Ovary (tissue), 10 donors: ENCODE measurements at places on chromosomes 3 and 15.

DNA sequence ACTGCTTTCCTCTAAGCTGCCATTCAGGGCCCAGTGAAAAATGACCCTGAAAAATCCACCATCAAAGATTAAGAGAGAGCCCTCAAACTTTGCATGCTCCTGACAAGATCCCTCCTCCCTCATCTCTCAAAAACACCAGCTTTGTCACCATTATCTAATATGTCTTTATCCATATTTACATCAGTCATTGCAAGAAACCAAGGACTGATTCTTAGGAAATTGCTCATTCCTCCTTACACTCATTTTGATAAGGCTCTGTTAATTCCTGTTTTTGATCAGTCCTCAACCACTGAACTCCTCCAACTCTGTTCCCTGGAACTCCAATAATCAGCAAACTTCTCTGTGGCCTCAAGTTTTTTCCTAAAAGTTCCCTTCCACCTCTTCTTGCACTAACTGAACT lies 51.8 kb downstream of the CD200 start:
- no peak for DNase-seq

DNA sequence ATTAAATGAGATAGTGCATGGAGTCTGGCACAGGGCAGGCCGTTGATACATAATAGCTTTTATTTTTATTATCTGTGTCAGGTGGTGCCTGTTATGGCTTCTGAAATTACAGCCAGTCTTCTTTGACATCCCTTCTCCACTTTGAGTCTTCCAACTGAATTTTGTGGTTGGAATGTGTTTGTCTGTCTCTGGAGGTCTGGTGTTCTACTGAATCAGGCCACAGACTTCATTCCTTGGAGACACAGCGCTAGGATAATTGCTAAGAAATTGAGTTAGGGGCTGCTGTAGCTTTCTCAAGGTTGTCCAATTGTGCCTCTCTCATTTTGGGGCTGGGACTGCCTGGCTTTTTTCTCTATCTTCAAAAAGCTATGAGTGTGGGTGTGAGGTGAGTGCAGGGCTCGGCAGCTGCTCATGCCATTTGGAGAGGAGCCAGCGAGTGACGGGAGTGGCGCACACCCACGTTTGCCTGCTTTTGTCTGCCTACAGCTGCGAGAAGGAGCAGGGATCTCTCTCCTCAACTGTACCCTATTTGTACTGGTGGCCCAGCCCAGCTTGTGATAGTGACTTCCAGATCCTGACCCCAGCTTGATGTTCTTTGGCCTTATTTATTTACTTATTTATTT lies 49.8 kb upstream of the SYN2 start:
- DNase-seq = peak; percentile 29

GRCh38 chr3:169945313-169945712 lies 21.3 kb upstream of the SEC62 start:
- DNase-seq = no peak

GRCh38 chr3:82761858-82762257 lies 1000.4 kb upstream of the GBE1 start:
- no peak for DNase-seq

GRCh38 chr3:66778777-66779176 lies 219.3 kb upstream of the KBTBD8 start:
- DNase-seq = no peak

DNA sequence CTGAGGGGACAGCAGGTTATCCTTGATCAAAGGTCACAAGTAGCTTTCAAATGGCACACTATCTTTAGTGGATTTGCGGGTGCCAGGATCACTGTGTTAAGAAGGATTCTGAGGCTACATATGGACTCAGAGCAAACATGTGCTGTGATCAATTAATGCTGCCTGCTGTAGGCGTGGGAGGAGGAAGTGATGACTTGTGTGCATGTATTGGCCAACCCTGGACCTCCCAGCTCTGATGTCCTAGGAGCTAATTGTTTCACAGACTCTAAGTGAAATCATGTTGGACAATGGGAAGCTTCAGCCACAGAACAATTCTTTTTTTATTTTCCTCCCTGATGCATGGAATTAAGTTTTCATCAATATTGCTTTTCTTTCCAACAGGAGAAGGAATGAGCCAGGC lies 24.4 kb downstream of the FAH start:
- DNase-seq = no peak

DNA sequence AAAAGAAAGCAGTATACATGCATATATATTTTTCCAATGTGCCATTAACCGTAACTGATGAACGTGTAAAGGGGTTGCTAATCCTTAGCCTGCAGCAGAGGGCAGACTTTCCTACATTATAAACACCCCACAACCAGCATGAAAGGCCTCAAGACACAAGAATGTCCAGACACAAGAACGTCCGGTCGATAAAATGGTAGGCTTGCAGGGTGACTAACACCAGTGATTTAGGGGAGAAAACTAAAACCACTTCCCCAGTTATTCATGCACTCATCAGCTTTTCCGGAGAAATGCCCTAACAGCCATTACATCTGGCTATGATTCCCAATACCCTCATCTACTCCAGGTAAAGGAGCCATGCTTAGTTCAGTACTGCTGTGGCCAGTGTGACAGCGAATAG lies 57.4 kb downstream of the LRTM1 start:
- DNase-seq = no peak

GRCh38 chr3:107662124-107662507 lies 139.4 kb downstream of the BBX start:
- DNase-seq = peak; percentile 41

GRCh38 chr3:5607581-5607980 lies 420.1 kb downstream of the EDEM1 start:
- DNase-seq = no peak

DNA sequence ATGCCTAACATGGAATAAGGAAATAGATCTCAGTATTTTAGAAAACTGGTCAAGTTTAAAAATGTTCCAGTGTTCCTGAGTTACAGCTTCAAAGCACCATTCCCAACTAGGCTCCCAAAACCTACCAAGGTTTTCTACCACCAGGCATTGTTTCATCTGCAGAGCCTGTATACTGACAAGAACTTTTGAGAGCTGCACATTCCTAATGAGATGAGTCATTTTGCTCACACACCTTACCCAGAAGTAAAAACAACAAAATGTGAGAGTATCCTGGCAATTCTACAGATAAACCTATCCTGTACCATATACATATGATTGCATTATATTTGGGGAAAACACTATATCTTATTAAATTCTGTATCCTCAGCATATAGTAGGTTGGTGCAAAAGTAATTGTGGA lies 90.7 kb downstream of the ATP8B4 start:
- DNase-seq = no peak

GRCh38 chr15:46714950-46715349 lies 1002.4 kb upstream of the SEMA6D start:
- no peak for DNase-seq

GRCh38 chr3:129989414-129989813 lies 14.9 kb downstream of the TRH start:
- DNase-seq = no peak

GRCh38 chr3:145170121-145170520 lies 990.9 kb downstream of the PLOD2 start:
- no peak for DNase-seq

GRCh38 chr3:155941354-155941753 lies 70.9 kb downstream of the GMPS start:
- DNase-seq = no peak

DNA sequence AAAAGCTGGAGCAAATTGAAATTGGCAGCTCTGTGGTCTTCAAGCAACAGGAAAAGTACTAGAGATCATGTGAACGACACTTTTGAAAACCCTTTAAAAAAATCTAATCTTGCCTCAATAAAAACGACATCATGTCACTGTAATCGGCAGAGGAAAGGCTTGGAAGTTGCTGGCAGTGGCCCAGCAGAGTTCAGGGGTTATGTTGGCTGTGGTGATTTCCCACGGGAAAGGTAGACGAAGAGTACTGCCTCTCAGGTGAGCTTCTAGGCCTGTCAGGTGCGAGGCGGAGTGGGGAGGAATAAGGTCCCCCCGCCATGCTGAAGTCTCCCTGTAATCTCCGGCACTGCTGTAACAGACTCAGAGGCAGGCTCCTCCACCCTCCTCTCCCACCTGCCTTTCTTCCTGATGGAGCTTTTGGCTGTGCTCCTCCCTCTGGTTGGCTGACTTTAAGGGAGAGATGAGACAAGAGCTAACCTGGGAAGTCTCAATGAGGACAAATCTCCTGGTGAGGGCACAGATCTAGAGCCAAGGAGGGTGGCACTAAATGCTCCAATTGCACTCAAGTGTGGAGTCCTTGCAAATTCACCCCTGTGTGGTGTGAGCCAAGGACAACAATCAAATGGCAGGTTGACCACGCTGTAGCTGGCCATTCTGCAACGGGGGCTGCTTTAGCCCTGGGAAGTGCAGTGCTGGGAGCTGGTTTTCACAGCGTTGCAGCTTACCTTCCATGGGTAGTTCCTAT lies 18.7 kb upstream of the HES1 start:
- DNase-seq = no peak

DNA sequence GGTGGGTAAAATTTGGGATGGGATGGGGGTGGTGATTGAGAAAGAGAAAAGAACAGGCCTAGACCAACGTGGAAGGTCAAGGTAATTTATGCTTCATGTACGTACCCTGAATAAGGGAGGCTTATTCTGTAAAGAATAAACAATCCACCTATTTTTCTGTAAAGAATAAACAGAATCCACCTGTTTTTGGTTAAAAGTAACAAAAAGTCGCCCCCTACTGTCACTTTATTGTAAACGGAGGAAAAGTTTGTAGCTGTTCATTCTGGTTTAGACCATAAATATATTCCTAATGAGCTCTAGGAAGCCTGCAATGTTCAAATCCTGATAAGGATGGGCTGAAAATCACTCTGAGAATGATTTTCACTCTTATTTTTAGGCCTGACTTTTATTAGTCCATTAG lies 23.5 kb upstream of the SQOR start:
- DNase-seq = no peak

- DNase-seq = no peak
Measured at GRCh38 chr15:40990080-40990479, 36.8 kb downstream of the CHAC1 start.

DNA sequence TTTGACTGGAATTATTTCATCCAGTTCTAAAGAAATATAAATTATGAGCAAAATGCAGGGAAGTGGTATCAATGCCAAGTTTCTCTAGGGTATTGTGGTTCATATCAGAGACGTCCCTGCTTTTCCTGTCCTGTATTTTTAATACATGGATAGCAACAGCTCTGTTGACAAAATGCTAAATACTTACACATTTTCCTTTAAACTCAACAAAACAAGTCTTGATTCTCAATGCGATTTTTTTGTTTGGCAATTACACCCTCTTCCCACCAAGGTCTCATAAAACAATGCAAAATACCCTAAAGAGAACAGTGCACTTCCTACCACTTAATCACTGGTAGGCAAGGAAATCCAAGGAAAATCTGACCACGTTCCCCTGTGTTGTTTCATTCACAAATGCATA lies 120.0 kb downstream of the DUT start:
- DNase-seq = no peak

GRCh38 chr15:89888214-89888804 lies 5.5 kb downstream of the AP3S2 start:
- DNase-seq = no peak

GRCh38 chr3:64773137-64773536 lies 85.3 kb upstream of the ADAMTS9 start:
- no peak for DNase-seq

- DNase-seq = no peak
Measured at GRCh38 chr3:18864933-18865731, 283.2 kb upstream of the KCNH8 start.

GRCh38 chr3:38257583-38257982 lies 8.0 kb upstream of the SLC22A13 start:
- DNase-seq = no peak

DNA sequence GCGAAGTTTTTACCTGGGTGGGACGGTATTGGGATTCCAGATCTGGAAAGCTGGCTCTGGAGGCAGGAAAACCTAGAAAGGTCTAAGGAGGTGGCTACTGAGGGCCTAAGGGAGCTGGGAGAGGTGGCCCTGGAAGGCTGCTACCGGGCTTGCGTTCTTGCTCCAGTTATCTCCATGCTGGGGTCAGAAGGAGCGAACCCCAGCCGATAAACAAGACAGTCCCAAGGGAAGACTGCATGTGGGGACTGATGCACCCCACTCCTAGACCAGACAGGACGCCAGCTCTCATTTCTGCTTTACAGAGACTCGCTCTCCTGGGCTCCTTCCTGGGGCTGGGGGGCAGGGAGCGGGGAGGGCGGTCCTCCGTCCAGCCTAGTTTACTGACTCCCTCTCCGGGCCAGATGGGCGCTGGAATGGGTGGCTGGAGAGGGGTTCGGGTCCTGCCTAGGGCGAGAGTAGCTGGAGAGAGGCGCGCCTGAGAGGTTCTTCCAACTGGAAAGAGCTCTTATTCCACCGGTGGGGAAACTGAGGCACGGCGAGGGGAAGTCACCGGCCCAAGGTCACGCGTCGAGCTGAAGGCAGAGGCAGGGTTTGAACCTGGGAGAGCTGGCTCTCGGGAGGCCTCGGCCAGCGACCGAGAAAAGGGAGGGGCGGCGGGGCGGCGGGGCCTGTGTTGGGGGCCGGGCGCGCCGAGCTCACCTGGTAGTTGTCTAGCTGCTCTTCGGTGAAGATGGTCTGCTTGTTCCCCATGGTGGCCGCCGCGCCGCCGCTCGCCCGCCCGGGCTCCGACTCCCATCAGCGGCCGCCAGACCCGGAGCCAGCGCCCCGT lies 565 bp downstream of the CIB2 start:
- no peak for DNase-seq

DNA sequence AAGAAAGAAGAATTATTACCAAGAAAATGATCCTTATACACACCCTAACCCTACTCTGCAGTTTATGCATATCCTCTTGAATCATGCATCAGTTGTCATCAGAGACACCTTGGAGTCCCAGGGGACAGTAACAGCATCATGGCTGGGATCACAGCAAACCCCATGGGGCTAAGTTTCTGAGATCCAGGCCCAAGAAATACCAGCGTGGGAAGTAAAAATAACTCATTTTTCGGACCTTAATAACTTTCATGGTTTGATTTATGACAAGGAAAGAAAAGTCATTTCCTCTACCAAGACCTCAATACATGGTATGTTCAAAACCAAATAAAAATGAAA lies 38.8 kb upstream of the B3GNT5 start:
- no peak for DNase-seq
